Liver (tissue), 10 donors: ENCODE measurements at places on chromosomes 1 and 21. TPM values are rescaled to one million over a fixed set of nuclear protein-coding genes. Genes with fewer than 3 reads are reported as not detected.

KRTAP19-1 gene
- not detected for polyA plus RNA-seq

MAN1C1 gene
- 6.9 TPM for polyA plus RNA-seq

NDUFS2 gene
- polyA plus RNA-seq: 135 TPM

CFAP107 gene
- not detected for polyA plus RNA-seq

TNFRSF1B gene
- polyA plus RNA-seq: 19.6 TPM

BGLAP gene
- polyA plus RNA-seq: not detected

DIRAS3 gene
- polyA plus RNA-seq: 1.9 TPM

HIVEP3 gene
- polyA plus RNA-seq: 1.4 TPM

RYR2 gene
- 0.12 TPM for polyA plus RNA-seq

GUCA2A gene
- polyA plus RNA-seq: not detected

LAX1 gene
- polyA plus RNA-seq: 0.21 TPM

SELP gene
- 1.7 TPM for polyA plus RNA-seq

LCE6A gene
- polyA plus RNA-seq: not detected

TMPRSS15 gene
- not detected for polyA plus RNA-seq

ITGB3BP gene
- polyA plus RNA-seq: 7.1 TPM

DENND2D gene
- 10.7 TPM for polyA plus RNA-seq
